ENCODE measurements at places on chromosomes 16 and 17.

DNA sequence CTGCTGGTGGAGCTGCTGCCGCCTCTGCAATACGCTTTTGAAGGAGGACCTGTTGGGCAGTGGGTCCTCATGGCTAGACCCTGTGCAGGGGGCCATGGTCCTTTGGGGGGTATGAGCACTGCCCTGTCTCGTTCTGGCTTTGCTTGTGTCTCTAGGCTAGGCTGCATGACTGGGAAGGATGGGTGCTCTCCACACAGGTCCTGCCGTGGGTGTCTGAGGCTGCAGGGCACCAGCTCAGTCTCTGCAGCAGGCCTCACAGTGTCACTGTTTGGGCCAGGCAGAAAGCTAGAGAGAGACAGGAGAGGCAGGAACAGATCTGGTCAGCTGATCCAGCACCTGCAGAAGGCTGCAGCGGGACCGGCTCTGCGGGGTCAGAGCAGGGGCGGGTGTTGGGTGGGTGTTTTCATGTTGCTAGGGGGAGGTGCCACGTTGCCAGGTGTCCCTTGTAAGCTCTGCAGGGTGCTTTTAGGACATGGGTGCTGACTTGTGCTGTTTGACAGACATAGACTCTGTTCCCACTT lies 111.4 kb downstream of the SNX29 start:
- DNase-seq, result no peak

GRCh38 chr17:31489295-31490018 lies 98.0 kb downstream of the RAB11FIP4 start:
- no peak for DNase-seq

DNA sequence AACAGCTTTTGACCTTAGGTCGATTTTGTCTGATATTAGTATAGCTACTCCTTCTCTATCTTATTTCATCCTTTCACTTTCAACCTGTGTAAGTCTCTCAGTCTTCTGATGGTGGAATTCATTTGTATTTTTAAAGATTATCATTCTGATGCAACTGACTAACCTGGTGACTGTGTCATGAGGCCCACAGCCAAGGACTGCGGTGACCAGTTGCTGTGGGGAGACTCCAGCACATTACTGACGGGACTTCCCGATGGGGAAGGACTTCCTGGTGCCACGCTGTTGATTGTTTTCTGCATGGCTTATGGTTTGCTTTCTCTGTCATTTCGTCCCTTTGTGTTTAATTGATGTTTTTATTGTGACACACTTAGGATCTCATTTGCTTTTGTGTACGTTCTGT lies 34.2 kb downstream of the RMI2 start:
- DNase-seq, result no peak

- no peak for DNase-seq
Measured at GRCh38 chr16:81810361-81810760, 31.3 kb downstream of the PLCG2 start.

- peak; percentile 85 for DNase-seq
Measured at GRCh38 chr17:35244341-35245195, 1.7 kb downstream of the SLFN5 start.

DNA sequence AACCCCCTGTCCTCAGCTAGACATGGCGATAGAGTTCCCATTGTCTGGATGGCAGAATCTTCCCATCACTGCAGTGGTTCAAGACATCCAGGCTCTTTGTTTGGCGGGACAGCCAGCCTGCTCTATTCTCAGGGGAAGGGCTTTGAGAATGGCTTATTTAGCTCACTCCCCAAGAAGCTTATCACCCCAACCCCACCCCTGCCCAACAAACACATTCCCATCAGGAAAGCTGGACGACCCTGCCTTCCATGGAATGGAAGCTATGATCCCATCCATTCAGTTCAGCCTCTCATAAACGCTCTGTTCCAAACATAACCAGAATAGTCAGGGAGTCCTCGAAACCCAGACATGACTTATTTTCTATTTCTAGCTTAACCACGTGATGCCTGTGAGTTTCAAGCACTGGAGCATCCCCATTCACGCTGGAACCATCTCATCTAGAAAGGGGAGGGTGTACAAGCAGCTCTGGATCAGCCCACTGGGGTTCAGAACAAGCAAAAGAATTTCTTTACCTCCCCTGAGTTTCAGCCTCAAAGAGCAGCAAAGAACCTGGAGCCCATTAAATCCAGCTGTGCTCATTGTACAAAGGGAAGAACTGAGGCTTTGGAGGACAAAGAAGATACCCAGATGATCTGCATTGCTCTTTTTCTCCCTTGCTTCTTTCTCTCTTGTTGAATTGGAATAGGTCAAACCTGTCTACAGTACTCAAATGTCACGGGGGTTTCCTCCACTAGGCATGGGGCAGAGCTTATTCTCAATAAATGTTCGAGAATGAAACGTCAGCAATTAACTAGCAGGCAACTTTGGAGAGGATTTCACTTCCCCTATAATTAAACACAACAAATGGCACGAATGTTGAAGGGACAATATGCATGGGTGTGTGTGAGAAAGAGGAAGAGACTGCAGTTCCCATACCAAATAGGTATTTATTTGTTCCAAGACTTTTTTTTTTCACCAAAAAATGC lies 93.1 kb downstream of the XYLT1 start:
- no peak for DNase-seq

GRCh38 chr16:10668322-10669045 lies 26.2 kb downstream of the TEKT5 start:
- DNase-seq, result no peak

DNA sequence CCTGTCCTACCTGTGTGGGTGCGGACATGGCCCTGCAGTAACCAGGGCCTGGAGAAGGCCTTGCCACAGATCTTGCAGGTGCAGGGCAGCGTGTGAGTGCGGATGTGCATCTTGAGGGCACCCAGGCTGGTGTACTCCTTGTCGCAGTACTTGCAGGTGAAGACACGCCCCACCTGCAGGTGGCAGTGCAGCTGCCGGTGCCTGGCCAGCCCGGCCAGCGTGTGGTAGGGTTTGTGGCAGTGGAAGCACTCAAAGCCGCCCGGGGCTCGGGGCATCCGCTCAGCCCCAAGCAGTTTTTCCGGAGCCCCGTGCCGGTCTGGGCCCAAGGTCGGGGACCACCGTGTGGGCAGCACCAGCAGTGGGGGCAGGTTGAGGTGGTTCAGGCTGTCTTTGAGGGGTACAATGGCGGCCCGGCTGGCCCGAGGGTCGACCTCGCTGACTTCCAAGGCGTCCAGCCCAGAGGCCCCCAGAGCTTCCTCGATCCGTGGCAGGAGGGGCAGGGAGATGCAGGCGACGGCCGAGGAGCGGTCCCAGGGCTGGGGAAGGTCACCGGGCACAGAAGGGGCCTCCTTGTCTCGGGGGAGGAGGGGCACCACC lies 5.1 kb downstream of the SNAI3 start:
- DNase-seq, result no peak

DNA sequence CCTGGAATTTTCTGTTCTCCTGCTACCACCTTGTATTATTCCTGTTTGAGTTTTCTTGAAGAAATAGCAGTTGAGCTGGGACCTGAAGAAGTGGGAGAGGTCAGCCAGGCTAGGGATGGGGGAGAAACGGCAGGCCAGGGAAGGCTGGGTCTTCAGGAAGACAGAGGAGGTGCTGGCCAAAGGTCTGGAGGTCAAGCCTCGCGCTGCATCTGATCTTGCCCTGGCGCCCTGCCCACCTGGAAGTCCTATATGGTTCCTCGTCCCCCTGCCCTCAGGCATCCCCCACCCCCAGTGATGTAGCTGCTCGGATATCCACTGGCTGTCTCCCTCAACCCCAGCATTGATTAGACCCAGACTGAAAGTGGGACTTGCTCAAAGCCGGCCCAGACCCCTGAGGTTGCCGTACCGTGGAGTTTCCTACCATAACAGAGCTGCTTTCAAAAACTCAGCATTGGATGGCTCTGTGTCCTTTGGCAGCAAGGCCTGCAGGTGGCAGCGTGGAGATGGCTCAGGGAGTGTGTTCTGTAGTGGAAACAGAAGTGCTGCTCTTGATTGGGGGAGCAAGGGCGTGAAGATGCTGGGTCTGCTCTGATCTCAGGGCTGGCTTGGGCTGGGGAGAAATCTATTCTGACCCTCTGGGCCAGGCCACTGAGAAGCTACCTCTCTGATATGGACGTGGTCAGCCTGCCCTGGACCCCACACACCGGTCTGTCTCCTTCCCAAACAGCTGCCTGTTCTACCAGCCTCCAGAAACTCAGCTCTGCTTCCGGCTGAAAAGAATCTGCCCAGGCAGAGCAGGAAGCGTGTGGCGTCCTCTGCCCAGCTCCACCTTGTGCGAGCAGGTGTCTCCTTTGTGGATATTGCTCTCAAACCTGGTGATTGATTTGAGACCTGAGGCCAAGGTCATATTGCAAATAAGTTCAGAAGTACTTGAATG lies 107.0 kb upstream of the CACNG5 start:
- DNase-seq, result peak; percentile 16

GRCh38 chr16:48432136-48432535 lies 46.9 kb upstream of the SIAH1 start:
- DNase-seq, result no peak

DNA sequence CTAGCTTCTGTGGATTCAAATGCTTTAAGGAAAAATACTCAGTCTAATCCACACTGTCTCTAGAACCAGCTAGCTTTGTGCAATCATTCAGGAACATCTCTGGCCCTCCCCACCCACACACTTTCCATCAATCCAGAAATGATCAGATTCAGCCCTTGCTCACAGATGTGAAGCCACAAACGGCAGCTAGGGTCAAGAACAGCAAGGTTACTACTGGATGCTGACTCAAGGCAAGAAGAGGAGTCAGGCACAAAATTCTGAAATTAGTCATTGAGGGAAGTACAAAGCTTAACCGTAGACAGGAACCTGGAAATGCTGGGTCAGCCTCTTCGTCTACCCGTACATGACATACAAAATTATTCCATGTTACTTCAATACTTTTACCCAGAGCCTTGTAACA lies 174.6 kb downstream of the CDH13 start:
- no peak for DNase-seq

DNA sequence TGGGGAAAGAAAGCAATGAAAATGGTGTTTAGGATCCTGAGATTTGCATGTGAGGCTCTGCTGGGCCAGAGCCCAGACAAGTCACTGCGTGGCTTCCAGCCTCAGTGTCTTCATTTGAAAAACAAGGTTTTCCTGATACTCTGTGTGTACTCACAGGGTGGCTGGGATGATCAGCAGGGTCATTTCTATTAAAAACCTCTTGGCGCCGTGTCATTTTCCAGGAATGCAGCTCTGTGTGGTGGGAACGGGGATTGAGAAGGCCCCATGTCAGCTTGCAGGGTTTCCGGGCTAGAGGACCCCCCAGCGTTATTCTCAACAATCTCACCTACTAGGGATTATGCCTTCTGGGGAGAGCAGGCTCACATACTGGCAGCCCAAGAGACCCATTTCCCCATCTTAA lies 73.5 kb downstream of the FOXL1 start:
- no peak for DNase-seq

GRCh38 chr16:4385789-4386450 lies 14.3 kb downstream of the VASN start:
- no peak for DNase-seq

DNA sequence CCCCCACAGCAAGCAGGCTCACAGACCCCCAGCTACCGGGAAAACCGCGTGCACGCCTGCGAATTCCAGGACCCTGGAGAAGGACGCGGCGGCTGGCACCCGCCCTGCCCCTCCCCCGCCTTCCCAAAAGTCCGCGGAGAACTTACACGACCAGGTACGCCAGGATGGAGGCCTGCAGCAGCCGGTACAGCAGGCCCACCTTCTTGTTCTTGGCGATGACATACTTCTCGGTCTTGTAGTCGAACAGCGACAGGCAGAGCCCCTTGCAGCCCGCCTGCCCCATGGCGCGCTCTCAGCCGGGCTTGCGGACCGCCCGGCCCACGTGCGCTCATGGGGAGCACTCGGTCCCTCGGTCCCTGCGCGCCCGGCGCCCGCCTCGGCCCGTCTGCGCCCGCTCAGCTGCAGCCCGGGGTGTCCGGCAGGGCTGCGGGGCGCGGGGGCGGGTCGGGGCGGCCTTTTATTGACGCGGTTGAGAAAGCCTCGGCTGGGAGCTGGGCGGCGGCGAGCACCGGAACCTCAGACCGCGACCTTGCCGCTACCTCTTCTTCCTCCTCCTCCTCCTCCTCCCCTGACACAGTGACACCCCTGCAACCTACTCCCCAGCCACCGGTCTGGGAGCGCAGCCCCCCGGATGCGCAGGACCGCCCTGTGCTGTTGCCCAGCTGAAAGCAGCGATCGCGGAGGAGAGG lies at the start of gene P2RX5:
Gene P2RX5, minus strand, starts transcription at position 433 of the 689 bp plus-strand sequence. Its CDS starts 150 bp downstream, at position 283.
- no peak for DNase-seq

DNA sequence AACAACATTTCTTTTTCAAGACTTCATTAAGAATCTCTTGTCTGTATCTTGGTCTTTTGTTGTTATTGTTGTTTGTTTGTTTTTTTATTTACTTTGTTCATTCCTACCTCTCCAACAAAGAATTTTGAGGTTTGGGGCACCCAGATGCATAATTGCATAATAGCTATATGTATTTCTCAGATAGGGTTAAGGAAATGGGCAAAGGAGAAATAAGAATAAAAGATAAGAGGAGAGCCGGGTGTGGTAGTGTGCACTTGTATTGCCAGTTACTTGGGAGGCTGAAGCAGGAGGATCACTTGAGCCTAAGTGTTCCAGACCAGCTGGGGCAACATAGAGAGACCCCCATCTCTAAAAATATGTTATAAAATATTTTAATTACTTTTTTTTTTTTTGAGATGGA lies 30.5 kb downstream of the CDH1 start:
- DNase-seq, result no peak

Measured in activated CD4-positive, alpha-beta T cell treated with anti-CD3 and anti-CD28 coated beads, Interleukin-2, amount 50 U/mL, for 4 hours (primary cell).